ENCODE measurements at places on chromosomes 7 and 10.

- DNase-seq = no peak
Observed at GRCh38 chr10:78595269-78595619, 473.5 kb upstream of the ZMIZ1 start.

DNA sequence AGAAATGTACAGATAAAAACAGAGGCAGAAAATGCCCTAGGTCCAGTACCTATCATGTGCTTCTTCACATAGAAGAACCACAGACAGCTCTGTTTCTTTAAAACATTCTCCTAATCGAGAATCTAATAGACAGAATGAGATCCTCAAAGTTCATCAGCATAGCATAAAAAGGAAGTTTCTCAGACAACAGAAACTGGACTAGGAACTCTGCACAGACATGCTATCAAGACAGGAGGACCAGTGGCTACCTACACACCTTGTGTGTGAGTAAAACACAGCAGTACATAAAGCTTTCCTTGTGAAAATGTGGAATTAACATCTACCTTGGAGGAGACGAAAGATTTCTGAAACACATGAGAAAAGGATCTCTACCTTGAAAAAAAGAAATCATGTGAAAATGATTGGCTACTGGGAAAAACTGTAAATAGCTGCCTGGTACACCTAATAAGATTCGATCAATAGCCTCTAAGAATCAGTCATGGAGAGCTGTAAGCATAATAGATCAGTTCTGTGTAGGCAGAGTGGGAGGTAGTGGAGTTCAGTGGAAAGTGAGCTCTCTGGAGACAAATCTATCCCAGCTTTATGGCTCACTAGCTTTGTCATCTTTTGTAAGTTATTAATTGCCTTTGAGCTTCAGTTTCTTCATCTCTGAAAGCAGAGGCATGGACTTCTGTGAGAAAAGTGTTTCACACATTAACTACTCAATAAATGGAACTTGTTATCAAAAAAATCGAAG lies 26.7 kb downstream of the ELAPOR2 start:
- DNase-seq = no peak

- no peak for DNase-seq
Observed at GRCh38 chr10:98646998-98647917, 200.5 kb upstream of the HPS1 start.

- DNase-seq = no peak
Observed at GRCh38 chr10:114402871-114403540, 1.3 kb downstream of the AFAP1L2 start.
